ENCODE measurements at places on chromosomes 1 and 21.
A peak's percentile ranks its signal among the peaks of the same experiment; 100 is the strongest.

DNA sequence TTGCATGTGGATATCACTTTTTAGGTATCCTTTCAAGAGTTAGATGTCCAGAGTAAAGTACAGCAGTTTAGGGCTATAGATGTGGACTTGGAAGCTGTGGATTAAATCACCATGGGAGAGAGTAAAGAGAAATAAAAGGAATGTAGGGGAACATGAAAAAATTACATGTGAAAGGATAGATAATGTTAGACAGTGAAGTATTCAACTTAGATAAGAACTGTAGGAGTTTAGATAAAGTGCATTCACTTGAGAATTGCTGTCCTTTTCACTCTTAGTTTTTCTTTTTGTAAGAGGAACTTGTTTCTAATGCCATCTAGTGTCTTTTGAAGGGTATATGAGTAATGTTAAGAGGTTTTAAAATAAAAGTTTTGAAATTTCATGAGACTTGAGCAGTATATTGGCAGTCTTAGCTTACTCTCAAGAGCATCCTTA lies 40.1 kb downstream of the MAST2 start:
- DNase-seq = peak; percentile 25

- DNase-seq = no peak
Observed at GRCh38 chr1:19208710-19209438, 1.2 kb downstream of the UBR4 start.

GRCh38 chr1:36204347-36204909 lies 19.8 kb upstream of the THRAP3 start:
- peak; percentile 83 for DNase-seq

DNA sequence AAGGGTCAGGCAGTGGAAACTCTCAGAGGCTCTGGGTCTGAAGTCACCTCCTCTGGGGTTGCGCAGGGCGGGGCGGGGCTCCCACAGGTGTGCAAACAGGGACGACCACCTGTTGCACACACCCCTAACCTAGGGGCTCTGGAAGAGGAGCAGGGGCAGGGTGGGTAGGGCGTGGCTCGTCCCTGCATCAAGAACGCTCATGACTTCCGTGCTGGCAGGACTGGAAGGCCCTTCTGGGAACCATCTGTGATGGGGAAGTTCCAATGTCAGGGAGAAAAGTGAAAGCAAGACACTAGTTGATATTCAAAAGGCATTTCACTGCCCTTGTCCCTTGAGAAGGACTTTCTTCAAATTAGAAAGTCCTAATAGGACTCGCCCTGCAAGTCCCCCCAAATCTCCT lies 22.1 kb upstream of the CLSTN1 start:
- no peak for DNase-seq

DNA sequence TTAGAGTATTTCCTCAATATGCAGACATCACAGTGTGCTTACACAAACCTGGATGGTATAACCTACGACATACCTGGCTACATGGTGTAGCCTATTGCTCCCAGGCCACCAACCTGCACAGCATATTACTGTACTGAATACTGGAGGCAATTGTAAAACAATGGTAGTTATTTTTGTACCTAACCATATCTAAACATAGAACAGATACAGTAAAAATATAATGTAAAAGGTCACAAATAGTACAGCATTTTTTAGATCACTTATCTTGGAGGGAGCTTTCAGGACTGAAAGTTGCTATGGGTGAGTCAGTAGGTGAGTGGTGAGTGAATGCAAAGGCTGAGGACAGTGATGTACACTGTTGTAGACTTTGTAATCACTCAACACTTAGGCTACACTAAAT lies 492.3 kb downstream of the MRPL39 start:
- DNase-seq = no peak

Data from lung (tissue), 17 donors.